ENCODE measurements at places on chromosomes 4 and X. TPM values are rescaled to one million over a fixed set of nuclear protein-coding genes. Genes with fewer than 3 reads are reported as not detected.

Gene ARMCX6
- total RNA-seq: 51.6 TPM

Gene SYTL4
- not detected for total RNA-seq

DNA sequence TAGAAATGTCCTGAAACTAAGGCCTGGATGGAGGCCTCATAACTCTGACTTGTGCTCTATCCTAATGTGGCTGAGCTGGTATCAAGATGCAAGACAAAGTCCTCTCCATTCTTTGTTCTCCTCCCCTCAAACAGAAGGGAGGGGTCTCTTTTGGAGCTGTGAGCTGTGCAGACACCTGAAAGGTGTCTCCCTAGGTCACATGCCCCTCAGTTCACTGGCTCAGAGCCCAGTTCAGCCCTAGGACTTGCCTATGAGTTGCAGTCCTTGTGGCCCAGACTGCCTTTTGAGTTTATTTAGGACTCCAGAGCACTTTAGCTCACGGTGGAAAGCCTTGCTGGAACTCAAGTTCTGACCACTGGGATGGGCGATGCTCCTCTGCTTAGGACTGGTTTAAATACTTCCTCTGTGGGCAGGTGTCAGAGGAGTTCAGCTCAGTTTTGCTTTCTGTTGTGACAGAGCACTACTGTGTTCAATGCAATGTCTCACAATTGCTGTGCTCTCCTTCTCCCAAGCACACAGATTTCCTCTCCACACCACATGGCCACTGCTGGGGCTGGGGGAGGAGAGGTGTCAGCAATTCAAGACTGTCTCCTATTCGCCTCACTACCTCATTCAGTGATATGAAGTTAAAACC is 84.8 kb upstream of the ZNF827 start:
- peak; percentile 49 for DNase-seq

DNA sequence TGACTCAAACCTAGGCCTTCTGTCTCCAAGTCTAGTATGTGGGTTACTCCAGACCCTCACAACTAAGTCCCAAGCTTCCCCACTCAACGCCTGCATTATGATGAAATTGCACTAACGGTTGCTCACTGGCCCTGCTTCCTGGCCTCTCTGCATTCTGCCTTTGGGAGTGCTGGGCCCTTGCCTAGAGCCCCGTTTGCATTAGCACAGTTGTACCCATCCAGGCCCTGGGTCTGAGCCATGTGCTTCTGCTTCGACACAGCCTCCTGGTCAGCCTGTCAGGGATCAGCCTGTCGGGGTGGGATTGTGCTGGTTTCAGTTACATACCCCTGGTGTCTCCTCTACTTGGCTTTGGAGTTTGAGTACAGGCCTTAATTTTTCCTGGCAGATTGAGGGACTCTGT is 58.4 kb downstream of the DCUN1D4 start:
- no peak for DNase-seq

DNA sequence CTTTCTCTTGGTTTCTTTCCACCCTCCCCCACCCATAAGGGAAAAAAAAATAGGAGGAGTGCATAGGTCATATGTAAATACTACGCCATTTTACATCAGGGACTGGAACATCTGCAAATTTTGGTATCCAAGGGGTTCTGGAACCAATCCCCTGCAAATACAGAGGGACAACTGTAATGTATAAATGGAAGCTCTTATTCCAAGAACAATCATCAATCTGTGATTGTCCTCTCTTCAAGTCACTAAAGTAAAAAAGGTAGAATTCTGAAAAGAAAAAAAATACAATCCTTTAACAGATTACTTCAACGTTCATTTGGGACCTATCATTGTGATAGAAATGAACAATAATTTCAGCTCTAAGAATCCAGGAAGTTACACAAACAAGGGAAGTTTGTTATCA is 13.6 kb downstream of the PPA2 start:
- no peak for DNase-seq

DNA sequence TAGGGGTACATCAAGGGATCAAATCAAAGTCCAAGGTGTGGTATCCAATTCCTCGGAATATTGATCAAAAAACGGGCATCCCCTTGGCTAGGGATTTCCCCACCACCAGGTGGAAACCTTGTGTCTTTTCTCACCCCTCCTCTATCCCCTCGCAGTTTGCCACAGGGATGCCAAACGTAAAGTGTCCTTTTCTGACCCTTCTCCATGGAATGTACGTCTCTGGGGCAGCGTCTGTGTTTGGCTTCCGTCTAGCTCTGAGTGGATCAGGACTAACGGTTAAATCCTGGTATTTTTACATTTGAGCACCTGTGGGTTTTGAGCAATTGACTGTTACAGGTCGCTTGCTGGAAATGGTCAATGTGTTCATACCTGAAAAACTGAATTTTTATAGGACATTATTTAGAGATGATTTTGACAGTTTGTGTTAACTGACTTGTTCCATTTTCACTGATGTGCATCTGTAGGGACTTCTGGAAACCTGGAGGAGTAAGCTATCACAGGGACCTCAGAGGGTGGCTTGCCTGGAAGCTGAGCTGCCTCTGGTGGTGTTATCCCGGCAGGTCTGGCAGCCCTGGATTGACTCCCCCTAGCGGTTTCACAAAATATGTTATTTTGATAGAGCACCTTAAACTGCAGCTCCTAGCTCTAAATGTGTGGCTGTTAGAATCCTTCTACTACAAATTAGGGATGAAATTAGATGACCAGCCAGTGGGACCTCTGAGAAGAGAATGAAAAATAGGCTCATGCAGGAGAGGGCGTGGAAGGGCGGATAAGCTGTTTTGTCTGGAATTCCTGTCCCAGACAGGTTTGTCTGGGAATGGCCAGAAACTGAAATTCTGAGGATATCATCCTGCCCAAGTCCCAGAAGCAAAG is 8.8 kb upstream of the MGST2 start:
- peak; percentile 71 for DNase-seq

DNA sequence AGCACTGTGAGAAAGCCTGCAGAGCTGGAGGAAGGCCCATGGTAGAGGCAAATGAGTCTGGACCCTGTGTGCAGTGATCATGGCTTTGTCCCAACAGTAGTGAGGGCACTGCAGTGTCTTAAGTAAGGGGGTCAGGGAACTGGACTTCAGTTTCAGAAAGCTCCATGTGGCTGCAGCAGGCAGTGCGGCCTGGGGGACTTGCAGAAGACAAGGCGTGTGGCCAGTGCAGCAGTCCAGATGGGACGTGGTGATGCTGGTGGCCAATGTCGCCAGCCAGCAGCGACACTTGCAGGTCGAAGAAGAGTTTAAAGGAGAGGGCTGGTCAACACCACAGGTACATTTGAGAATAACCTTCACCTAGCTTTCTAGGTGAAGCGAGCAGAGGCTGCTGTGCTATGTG is 113.4 kb downstream of the ZNF827 start:
- no peak for DNase-seq

DNA sequence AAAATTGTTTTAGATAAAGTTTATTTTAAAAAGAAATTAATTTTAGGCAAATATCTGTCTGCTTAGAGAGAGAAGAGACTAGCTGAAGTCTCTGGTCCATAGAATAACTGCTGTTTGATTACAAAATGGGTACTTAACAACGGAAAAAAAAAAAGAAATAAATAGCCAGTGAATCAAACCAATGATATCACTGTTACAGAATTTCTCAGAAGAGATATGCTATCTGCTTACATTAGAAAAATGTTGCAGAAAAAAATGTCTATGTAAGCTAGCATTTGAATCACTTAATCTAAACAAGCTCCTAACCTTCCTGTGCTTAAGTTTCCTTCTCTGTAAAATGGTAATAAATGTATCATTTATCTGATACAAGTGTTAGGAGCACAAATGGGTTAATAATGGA is 189.9 kb downstream of the IL15 start:
- DNase-seq: no peak

- DNase-seq: peak; percentile 81
Measured at GRCh38 chr4:143358923-143359643, 22.4 kb downstream of the GAB1 start.

GRCh38 chr4:185470501-185471195 is 885 bp downstream of the CCDC110 start:
- peak; percentile 81 for DNase-seq

Data from B cell (primary cell).